ENCODE measurements at places on chromosomes 3 and 15.

DNA sequence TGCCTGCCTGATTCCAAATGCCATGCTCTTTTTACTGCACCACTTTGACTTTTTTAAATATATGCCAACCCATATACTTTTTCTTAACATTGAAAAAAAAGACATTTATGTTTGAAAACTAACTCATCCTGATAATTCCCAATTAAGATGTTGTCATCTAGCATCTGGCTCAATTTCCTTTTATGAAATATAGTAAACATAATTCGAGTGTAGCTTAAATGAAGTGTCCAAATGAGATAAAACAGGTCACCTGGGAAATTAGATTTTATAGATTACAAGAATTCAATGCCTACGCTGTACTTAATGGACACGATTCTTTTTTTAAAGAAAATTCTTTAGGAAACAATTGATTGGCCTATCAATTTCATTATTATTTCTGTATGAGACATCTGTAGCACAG is 2.8 kb downstream of the MDFIC2 start:
- no peak for DNase-seq

DNA sequence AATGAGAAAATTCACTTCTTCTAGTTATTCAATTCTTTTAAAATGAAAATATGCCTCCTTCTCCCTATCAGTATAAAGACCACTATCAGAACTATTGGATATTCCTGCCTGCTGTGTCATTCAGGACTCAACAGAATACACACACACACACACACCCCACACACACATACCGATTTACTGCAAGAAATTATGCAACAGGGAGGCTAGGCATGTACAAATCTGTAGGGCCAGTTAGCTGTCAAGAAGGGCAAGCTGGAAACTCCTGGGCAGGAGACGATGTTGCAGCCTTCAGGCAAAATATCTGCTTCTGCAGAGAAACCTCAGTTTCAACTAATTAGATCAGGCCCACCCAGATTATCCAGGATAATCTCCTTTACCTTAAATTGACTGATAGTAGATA is 13.9 kb upstream of the RYR3 start:
- no peak for DNase-seq

DNA sequence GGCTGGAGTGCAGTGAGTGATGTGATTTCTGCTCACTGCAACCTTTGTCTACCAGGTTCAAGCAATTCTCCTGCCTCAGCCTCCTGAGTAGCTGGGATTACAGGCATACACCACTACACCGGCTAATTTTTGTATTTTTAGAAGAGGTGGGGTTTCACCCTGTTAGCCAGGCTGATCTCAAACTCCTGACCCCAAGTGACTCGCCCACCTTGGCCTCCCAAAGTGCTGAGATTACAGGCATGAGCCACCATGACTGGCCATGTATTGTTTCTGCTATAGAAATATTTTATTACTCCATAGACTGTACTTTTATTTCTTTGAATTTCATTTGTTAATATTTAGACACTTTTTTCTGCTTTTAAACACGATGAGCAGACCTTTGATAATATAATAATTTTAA is 60.4 kb downstream of the GTF2E1 start:
- DNase-seq: no peak

DNA sequence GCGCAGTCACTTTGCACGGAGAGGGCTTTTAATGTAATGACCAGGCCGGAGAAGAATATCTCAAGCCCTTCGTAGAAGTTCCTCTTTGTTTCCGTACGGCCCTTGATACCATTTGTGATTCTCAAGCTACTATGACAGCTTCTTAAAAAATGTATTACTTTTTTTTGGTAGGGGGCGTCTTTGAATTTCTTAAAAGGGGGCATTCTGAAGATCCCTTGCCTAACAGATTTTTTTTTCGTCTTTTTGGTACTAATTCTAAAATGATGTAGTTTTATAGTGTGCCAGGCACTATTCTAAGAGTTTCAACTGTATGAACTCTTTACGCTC is 614.0 kb downstream of the MCTP2 start:
- DNase-seq: no peak

DNA sequence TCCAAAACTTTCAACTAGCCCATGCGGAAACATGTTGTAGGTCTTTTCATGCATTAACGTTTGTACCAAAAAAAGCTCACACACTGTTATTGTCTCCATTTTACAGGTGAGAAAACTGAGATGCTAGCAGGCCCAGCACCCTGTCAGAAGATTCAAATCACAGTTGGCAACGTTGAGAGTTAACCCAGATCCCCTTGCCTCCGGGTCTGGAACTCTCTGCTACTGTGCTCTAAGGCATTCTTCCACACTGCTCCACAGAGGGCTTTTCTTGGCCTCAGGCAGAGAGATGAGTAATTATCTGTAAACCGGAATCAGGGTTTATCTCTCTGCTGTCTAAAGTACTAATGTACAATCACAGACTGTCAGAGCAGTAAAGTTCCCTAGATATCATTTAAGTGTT is 186.0 kb upstream of the LPP start:
- DNase-seq: no peak

DNA sequence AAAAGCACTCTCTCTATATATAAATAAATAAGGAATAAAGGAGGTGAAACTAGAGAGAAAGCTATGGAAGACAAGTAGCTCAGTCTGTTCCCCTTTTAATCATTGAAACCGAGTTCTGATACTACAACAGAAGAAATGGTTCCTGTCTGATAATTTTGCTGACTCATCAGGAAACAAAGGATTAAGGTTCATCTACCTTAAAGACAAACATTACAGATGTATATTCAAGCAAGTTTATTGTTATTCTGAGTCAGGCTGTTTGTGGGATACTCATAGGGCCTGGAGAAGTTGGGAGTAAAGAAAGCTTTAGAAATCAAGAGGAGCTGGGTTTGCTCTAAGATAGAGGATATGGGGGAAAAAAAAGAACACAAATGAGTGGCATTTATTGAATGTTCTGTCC is 566.0 kb downstream of the ROBO2 start:
- no peak for DNase-seq

DNA sequence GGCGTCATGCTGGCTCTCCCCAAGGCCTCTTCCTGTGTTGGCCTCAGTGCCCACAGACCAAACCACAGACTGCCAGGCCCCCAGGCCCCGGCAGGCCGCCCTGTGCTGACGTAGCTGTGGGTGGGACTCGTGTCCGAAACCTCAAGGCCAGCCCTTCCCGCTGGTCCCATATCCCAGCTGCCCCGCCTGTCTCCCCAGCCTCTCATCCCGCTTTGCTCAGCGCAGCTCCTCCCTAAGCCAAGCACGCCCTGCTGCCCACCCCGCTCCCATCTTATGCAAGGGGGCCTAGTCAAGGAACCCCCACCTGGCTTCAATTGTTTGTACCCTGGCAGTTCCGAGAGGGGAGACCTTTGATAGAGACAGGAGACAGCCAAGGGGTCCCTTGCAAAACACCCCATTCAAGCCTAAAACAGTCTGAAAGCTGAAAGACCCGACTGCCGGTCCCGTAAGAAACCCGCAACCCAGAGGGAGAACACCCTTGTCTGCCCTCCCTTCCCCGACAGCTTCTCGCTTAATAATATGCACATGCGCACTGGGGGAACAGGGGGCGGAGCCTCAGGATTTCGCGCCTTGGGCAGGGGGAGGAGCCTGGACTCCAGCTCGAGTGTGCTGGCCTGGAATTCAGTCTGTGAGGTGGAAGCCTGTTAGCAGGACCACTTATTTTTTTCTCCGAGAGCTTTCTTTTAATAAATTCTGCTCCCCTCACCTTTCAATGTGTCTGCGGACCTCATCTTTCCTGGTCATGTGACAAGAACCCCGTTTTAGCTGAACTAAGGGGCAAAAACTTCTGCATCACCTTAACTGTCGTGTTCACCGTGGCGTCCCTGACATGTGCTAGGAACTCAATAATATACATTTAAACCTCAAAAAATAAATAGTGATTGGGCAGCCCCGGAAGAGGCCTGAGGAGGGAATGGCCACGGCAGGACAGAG is 17.2 kb downstream of the TNFAIP8L3 start:
- no peak for DNase-seq

GRCh38 chr3:2967871-2968270 is 142.3 kb downstream of the IL5RA start:
- DNase-seq: no peak

- no peak for DNase-seq
These were observed 23.4 kb downstream of the CHRNA7 start for GRCh38 chr15:32053719-32054118.

- no peak for DNase-seq
These were observed 1389.8 kb upstream of the ALCAM start for GRCh38 chr3:103976931-103977339.

- no peak for DNase-seq
These were observed 47.6 kb upstream of the ULK4 start for GRCh38 chr3:42009456-42009855.

DNA sequence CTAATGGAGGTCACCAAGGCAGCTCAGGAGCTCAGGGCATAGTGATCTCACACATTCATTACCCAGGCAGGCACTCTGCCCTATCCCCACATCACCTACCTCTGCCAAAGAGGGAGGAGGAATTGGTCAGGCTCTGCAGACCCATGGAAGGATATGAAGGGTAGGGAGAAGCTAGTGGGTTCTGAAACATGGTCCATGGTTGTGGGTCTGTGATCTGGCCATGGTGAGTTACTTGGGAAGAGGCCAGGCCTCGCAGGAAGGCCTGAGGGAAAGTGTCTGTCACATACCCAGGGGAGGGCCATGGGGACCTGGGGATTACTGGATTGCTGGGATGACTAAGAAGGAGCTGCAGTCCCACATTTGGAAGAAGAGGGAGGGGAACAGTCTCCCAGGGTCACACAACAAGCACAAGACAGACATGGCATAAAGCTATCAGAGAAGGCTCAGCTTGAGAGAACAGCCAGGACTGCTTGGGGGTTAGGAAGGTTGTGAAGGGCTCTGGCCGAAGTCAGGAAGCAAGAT is 1.4 kb upstream of the PRSS50 start:
- DNase-seq: no peak

- no peak for DNase-seq
These were observed 144.6 kb downstream of the NUP210 start for GRCh38 chr3:13275376-13276005.

GRCh38 chr3:59704292-59704691 is 654.5 kb upstream of the CFAP20DC start:
- no peak for DNase-seq

DNA sequence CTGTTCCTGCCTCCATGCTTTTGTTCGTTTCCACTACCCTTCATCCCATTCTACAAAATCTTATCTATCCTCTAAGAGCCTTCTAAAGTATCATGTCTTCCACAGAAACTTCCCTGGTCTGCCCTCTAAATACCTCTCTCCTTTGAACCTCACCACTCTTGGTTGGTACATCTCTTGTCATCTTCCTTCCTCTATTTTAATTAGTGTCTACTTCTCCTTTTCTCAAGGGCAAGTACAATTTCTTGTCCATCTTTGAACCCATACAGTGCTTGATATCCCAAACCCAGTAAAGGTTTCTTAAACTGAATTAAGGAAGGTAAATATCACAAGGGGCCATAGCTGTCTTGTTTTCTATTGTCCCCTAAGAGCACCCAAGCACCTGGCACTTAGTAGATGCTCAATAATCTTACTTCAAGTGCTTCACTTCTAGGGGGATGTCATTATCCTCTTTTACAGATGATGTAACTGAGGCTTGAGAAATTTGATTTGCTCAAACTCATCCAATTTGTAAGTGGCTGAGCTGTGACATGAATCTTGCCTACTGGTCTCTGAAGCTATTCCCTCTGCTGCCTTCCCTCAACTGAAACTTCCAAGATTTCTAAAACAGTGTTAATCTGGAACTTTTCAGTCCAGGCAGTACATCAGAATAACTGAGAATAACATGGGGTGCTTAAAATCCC is 2.6 kb upstream of the DAPK2 start:
- no peak for DNase-seq

- no peak for DNase-seq
These were observed 82.9 kb upstream of the AKAP13 start for GRCh38 chr15:85297537-85297936.

DNA sequence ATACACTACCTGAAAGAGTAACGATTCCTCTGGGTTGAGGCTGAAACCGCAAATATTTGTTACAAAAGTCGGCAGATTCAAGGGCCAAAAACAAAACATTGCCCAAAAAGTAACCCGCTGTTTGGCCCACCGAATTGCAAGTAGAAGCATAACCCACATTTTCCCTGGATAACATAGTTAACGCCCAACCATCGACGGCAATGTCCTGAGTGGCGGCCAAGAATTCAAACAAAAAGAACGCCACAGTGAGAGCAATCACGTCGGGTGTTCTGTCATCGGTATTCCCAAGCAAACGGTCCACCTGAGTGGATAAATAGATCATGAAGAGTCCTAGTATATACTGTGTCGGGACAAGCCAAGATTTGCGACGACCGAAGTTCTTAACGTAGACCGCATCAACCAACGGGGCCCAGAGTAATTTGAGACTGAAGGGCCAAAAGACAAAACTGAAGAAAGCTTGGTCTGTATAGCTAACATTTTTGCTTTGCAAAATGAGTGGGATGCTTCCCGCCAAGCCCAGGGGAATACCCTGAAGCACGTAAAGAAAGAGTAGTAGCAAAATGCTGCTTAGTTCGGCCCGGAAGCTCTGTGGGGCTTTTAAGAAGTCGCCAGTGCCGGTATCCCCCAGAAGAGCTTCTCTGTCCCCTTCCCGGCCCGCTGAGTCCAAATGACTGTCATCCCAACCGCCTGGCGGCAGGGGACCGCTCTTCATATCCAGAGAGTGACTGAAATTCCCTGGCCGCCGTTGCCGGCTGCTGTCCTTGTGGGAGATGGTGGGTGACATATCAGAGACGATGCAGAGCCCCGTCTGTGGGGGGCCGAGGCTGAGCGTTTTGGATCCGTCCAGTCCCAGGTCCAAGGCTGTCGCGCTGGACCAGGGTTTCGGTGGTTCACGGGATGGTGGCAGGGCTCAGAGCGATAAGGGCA is 750 bp downstream of the SLC33A1 start:
- DNase-seq: no peak

GRCh38 chr3:107651782-107652181 is 129.0 kb downstream of the BBX start:
- no peak for DNase-seq

DNA sequence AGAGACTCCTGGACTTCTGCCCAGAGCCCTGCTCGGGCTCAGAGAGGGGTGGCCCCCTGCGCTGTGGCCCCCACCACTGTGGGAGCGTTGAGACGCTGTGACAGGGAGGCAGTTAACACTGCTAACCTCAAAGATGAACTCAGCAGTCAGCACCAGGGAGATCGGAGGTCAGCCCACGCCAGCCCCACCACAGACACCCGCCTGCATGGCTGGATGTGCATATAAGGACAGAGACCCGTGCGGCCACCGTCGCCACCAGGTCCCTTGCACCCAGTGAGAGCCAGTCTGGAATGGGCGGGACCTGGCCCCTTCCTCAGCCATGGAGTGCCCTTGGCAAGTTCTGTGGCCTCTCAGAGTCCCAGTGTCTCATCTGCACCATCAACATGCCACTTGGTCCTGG is 48.5 kb upstream of the FURIN start:
- DNase-seq: no peak

DNA sequence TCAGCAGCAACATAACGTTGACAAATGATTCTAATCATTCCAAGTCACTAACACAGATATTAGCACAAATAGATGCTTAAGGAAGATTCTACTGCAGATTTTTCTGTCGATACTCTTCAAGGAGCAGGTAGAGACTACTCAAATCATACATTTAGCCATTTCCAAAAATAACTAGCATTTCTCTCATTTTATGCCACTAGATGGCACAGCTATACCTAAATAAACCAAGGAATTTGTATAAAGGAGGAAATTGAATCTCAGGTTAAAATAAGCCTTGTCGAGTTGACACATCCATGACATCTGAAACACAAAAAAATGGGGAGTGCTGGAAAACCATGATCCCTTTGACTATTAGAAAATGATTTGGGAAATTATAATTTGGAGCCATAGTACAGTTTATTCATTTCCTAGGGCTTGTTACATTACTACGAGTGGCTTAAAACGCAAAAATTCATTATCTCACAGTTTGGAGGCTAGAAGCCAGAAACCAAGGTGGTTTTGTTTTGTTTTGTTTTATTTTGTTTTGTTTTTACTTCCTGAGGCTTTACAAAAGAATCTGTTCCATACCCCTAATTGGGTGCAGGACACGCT is 59.5 kb upstream of the STRIT1 start:
- no peak for DNase-seq

All from BJ (cell line).